ENCODE measurements at places on chromosomes 7 and 10.

DNA sequence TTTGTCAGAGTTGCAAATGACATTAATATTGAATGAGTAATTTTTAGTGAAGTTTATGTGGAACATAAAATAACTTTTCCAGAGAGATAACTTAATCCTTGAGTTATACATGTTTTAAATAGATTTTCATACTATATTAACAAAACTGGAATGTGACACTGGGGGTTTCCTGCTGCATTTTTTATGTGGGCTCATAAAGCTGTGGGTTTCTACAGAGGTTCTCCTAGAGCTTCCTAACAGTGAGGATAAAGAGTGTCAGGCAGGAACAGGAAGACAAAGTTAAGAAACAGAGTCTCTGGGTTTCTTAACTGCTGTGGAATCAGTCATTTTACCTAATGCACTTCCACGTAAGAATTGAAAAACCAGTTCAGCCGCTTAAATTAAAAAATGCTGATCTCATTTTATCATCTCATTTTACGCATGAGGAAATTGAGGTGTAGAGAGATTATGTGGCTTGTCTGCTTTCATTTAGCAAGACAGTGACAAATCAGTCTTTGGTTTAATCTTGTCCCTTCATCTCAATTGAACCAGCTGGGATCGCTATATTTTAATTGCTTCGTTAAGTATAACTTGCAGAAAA lies 5.0 kb downstream of the CD36 start:
- peak; percentile 79 for DNase-seq

GRCh38 chr7:104967595-104967994 lies 46.4 kb upstream of the KMT2E start:
- no peak for DNase-seq

DNA sequence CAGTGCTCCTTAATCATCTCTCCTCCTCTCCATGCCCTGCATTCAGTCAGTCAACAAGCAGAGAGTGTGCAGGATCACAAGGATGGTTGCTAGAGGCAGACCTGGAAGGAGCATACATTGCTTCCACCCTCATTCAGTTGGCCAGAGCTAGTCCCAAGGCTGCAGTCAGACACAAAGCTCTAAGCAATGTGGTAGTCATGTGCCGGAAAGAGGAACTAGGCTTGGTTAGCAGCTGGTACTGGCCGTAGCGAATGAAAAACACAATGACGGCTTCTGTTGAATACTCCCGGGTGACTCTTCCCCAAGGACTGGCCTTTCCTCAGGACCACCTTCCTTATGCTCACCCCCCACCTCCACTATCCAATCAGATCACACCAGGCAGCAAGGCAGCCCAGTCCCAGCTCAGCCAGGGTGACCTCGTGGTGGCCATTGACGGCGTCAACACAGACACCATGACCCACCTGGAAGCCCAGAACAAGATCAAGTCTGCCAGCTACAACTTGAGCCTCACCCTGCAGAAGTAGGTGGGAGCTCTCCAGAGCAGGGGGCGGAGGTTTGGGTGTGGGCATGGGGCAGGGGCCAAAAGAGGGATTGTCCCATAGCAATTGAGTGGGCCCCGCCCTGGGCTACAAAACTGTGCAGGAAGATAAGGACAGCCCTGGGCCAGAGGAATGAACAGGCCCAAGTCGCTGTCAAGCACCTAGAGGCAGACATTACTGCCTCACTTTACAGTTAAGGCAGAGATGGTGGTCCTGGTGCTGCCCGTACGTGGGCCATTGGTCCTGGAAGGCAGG lies 10.9 kb downstream of the LDB3 start:
- peak; percentile 78 for DNase-seq

- no peak for DNase-seq
Measured at GRCh38 chr7:55360486-55360885, 4.7 kb upstream of the LANCL2 start.

GRCh38 chr10:130022086-130022485 lies 58.0 kb upstream of the EBF3 start:
- DNase-seq = peak; percentile 25

- DNase-seq = no peak
Measured at GRCh38 chr10:44761076-44761475, 150.1 kb upstream of the TMEM72 start.

DNA sequence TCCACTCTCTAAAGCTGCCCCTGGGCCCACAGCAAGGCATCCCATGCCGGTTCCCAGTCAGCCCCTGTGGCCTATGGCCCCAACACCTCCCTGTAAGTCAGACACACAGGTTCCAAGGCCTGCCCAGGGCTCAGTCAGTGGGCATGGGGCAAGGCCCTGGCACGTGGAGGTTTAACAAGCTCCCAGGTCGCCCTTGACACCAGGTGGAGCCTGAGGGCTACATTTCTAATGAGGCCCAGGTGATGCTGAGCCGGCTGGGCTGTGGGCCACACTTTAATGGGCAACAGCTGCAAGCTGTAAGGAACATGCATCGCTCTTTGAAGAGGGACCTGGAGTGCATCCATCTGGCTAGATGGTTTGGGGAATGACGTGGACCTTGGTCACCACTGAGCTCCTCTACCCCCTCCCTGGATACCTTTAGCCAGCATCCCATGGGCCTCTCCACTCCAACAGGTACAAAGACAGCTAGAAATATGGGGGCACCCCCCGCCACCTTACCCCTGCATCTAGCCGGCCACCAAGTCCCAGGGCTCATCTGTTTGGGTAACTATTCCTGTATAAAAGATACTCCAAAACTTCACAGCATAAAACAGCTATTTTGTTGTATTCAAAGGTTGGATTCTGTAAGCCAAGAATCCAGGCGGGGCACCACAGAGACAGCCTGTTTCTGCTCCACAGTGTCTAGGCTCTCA lies 122.5 kb downstream of the OAT start:
- no peak for DNase-seq

GRCh38 chr7:17181482-17181881 lies 117.0 kb upstream of the AHR start:
- no peak for DNase-seq

GRCh38 chr10:35262436-35262835 lies 73.9 kb upstream of the CCNY start:
- no peak for DNase-seq

GRCh38 chr7:116526897-116527296 lies 2.1 kb downstream of the CAV1 start:
- DNase-seq = no peak

- DNase-seq = no peak
Measured at GRCh38 chr7:78967046-78967445, 486.4 kb downstream of the MAGI2 start.

DNA sequence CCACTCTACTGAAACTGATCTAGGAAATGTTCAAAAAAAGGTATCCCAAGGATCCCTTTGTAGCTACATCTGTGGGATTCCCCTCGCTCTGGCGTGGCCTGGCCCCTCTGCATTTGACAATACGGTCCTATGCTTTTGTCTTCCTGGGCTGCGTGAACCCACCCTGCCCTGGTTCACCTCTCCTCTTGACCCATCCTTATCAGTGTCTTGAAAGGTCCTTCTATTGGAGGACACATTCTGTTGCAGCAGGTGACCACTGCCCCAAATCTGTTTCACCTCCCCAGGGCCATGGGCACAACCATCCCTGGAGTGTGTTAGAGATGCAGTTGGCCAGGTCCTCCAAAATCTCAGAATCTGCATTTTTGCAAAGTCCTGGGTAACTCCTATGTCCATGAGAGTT lies 100.8 kb downstream of the EGFR start:
- DNase-seq = no peak

DNA sequence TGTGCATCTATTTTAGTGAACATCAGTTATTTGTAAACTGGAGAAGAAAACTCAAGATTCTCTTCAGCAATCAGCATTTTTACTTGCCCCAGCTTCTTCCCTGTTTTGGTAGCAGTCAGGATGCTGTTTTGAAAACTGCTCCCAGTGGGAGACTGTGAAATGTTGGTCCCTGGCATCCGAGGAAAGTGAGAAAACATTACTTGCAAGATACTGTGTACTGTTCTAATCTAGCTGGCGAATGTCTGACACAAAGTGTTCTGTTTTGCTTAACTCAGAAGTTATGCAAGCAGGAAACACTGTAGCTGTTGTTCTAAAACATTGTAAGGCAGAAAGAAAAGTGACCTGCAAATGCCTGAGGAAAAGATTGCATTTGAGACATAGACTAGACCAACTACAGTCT lies 171.8 kb upstream of the POM121L12 start:
- DNase-seq = no peak

DNA sequence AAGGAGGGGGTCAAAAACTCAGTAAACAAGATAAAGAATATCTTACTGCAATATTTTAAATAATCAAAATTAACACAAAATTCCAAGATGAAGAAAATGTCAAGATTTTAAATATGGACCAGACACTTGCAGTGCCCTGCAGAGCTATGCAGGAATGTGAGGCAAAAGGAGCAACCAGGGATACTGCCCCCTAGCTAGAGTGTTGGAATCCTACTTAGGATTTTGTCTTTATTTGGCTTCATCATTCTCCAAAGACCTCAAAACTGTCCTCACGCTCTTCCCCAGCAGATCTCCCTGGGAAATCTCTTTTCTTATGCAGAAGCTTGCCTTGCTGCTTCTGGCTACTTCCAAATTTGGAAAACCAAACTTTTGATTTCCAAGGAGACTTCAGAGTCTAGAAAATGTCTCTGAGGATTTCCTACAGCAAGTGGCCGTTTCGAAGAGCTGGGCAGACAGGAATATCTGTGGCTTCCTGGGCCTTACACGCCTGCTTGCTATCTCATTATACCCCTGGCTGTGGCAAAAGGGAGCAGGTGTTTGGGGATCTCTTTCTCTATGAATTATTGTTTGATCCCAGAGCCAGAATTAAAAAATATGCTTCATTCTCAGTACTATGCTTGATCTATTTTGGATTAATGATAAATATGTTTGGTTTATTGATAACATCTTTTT lies 232.2 kb upstream of the BMPER start:
- no peak for DNase-seq

GRCh38 chr7:64872351-64873154 lies 30.5 kb upstream of the ZNF273 start:
- no peak for DNase-seq

DNA sequence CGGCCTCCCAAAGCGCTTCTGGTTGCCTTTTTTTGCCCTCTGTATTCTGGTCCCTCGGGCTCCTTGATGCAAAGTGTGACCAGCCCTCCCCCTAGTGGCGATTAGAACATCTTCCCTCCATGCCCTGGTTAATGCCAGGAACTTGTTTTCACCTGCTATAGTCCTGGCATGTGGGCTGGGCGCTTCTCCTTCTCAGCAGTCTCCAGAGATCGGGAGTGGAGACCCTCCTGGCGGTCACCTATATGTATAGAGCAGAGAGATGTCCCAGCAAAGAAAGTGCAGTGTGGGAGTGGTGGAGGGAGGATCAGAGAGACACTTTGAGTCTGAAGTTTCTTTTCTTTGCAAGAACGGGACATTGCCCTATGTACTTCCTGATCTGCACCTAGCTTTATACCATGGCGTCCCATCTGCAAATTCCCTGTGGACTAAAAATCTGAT lies 264.1 kb downstream of the OTUD1 start:
- DNase-seq = peak; percentile 75

GRCh38 chr10:33800545-33800944 lies 466.1 kb upstream of the NRP1 start:
- DNase-seq = no peak

- peak; percentile 10 for DNase-seq
Measured at GRCh38 chr10:17464545-17464944, 10.2 kb upstream of the ST8SIA6 start.

GRCh38 chr7:114944745-114945625 lies 23.1 kb downstream of the MDFIC start:
- no peak for DNase-seq

- no peak for DNase-seq
Measured at GRCh38 chr7:14286036-14286435, 296.6 kb upstream of the ETV1 start.

DNA sequence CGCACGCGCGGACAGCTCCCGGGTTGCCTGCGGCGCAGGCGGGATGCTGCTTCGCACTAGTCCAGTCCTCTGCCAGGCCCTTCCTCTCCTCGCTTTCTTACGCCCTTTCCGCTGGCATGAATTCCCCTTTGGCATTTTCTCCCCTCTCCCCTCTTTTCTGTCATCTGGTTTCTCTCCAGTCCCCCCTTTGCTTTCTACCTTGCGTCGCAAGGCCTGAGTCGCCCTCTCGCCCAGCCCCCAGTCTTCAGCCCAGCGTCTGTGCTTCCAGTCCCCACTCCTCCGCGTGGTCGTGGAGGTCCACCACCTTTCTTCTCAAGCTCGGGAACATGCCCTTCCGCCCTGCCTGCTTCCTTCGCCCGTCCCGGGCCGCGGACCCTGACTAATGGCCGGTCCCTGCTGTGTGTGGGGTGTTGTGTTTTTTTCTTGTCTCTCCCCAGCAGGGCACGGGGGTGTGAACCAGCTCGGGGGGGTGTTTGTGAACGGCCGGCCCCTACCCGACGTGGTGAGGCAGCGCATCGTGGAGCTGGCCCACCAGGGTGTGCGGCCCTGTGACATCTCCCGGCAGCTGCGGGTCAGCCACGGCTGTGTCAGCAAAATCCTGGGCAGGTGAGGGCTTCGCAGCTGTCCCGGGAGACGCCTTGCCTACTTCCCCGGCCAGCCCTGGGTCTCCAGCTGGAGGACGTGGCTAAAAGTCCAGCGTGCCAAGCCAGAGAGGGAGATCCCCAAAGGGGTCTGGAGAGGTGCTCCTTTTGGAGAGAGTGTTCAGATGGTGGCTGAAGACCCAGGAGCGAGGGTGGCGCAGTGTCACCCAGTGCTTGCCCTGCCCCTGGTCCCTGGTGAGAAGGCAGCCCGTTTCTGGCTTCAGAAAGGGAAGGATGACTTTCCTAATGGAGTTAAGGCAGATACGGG lies 4.2 kb downstream of the PAX2 start:
- DNase-seq = no peak

DNA sequence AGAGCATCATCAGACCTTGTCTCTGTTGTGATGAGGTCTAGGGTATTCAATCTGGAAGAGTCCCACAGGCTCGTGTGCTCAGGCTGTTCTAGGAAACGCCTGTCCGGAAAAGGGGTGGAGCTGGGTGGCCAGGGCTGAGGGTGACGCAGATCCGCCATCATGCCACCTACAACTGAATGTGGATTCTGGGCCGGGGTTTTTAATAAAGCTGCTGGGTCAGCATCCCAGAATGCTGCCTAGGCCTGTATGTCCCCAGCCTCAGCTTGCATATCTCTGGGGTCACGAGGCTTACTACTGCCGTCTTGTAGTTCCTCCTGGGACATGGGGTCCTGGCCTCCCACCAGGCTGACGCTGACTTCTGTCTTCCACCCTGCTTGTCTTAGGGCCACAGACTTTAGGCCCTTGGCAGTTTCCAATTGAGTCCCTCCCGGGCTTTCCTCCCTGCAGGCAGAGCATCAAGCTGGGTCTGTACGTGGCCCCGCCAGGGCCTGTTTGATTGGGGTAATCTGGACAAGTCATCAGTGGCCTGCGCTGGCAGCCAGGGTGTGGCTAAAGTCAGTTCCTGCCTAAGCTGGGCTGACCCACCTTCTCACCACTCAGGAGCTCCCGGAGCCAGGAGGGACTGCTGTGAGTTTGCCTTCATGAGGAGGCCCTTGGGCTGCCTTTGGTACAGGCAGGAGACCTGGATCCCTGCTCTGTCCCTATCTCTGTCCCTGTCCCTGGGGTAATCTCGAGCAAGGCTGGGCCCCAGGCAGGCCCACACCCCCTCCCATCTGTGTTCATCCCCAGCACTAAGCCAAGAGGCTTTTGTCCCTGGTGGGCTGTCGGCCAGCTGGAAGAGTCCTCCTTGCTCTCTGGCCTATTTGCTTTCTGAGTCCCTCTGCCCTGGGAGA lies 79.9 kb downstream of the ZMIZ1 start:
- DNase-seq = no peak
